Smooth muscle cell of the coronary artery (primary cell): ENCODE measurements at places on chromosomes 3 and 15. TPM values are rescaled to one million over a fixed set of nuclear protein-coding genes. Genes with fewer than 3 reads are reported as not detected.

The ACVR2B gene
- 1.4 and 2.2 TPM in 2 replicates for total RNA-seq

The SOX14 gene
- total RNA-seq = not detected in 2 replicates

The CHRNB4 gene
- total RNA-seq = not detected in 2 replicates

The ZNF80 gene
- not detected in 2 replicates for total RNA-seq

The PIF1 gene
- 4.0 and 4.1 TPM in 2 replicates for total RNA-seq
